Stimulated activated CD4-positive, alpha-beta T cell treated with anti-CD3 and anti-CD28 coated beads, Interleukin-15, amount 100 ng/mL, for 48 hours (primary cell): ENCODE measurements at places on chromosomes 5 and 9.
A peak's percentile ranks its signal among the peaks of the same experiment; 100 is the strongest.

DNA sequence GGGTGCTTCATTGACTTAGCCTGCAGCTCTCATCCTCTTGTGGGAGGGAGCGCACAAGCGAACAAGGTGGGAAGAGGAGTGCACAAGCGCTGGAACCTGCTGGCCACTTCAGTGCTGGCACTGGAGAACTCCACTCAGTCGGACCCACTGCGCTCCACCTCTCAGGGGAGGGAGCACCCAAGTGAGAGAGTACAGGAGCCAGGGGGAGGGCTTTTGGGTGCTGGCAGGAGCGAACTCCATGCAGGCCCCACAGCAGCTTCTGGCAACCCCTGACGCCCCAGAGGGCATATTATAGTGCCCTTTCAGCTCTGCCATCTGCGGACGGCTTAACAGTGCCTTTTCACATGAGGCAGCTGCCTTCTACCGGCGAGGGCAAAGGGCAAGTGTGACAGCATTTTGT is 774.2 kb upstream of the COX7C start:
- no peak for DNase-seq

DNA sequence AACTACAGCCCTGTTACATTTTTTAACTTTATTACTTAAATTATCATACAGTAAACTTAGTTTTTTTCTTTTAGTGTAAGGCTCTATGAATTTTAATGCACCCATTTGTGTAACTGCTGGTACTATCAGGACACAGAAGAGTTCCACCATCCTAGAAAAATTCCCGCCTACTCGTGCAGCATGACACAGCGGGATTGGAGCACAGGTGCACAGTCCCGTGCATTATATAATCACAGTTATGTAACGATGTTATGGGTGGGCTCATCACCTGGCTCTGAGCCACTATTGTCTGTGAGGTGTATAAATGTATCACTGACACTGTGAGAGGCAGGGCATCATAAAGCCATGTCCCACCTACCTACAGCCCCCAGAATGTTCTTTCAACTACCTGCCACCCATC is 80.7 kb downstream of the DRD1 start:
- no peak for DNase-seq

DNA sequence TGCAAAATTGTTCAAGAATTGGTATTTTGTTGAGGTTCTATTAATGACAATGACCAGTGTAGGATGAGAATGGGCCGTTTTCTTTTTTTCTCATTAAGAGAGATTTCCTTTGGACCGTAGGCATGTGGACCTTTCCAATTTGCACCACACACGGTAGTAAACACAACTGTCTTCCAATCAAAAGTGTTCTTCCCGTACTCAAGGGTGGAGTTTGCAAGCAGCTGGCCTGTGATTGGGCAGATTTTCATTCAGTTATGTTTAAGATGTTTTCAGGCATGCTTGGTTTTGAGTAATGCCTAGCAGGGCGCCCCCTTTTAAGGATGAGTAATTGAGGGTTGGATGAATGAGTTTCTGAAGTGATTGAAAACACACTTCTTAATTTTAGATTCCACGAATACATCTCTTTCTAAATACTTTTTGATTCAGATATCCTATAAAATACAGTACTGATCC is 2.5 kb downstream of the KDM3B start:
- peak; percentile 50 for DNase-seq

DNA sequence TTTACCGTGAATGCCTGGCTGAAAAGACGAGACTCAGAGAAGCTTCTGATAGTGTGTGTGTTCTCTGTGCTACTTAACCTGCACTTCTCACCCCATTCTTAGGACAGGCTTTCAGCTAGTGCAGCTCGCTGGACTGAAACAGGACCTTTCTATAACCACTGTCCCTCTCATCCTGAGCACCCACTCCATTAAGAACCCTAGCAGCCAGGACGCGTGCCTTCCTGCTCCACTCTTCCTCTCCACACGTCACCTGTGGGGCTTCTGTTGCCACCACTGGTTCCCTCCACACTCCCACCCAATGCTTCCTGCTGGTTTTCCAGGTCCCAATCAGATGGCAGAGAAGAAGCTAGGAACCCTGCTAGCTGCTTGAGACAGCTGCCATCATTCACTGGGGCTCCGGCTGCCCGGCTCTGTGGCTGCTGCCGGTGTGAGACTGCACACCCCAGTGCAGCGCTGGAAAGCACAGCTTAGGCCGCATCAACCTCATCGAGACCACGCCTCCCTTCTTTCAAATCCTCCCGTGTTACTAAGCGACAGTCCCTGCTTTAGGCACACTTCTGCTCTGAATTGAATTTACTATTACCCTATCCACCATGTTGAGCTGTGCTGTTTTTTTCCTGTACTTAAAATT is 44.0 kb downstream of the RNF130 start:
- no peak for DNase-seq

GRCh38 chr5:17099946-17100345 is 117.5 kb upstream of the BASP1 start:
- DNase-seq, result no peak

GRCh38 chr9:73541923-73542322 is 390.3 kb downstream of the ANXA1 start:
- no peak for DNase-seq

GRCh38 chr9:107847978-107848964 is 358.7 kb upstream of the KLF4 start:
- no peak for DNase-seq

GRCh38 chr5:174358276-174358675 is 312.8 kb downstream of the NSG2 start:
- no peak for DNase-seq

DNA sequence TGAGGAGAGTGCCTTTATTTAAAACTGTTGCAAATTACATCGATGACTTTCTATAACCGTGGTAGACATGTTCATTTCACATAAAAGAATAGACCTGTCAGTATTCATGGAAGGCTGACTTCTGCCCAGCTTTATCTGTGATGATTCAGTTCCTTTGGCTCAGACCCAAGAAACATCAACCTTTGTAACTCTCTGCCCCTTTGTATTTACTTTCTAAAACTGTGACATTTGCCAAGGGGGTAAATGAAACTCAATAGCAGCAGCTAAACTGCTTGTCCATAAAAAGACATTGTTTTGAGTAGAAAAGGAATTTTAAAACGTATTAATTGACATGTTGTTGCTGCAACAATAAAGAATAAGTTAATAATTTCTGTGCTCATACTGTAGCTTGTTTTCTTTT is 137.8 kb upstream of the ANKH start:
- DNase-seq, result no peak

DNA sequence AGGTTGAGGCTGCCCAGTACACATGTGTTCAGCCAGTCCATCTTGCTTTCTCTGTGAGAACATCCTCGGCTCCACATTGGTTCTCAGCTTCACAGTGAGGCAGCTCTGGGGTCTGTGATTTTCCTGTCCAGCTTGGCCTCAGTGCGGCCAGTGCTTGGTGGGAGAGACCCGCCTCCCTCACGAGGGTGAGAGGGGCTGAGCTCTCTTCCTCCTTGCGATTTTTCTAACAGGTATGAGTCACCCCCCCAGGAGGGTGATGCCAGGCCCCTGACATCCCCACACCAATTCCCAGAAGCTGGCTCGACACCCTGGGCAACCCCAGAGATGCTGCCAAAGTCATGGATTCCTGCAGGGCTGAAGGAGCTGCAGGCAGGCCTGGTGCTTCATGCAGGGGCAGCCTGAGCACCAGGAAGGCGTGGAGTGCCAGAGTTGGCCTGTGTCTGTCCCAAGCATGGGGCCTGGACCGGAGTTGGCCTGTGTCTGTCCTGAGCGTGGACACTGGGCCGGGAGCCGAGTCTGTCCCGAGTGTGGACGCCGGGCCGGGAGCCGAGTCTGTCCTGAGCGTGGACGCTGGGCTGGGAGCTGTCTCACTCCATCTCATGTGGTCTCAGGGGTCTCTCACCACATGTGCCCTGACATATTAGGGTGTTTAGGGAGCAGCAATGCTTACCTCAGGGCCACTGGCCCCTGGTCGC is 408.6 kb upstream of the IRX4 start:
- DNase-seq, result no peak

DNA sequence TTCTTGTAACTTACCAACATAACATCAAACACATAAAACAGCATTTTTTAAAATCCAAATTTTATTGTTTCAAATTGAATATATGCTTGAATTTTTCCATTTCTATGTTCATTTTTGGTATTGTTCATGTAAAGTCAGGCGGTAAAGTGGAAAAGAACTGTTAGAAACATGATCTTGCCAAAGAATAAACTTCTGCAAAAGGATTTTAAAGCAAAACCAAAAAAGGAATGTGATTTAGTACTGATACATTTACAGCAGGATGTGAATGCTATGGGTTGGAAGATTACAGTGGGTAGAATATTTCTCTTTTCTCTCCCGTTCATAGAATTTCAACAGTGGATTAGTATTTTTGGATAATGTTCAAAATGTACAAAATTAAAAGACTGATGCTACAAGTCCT is 277.2 kb upstream of the MPDZ start:
- no peak for DNase-seq

GRCh38 chr9:11962327-11962726 is 730.9 kb upstream of the TYRP1 start:
- no peak for DNase-seq

GRCh38 chr9:2299156-2299842 is 284.2 kb downstream of the SMARCA2 start:
- DNase-seq, result no peak

DNA sequence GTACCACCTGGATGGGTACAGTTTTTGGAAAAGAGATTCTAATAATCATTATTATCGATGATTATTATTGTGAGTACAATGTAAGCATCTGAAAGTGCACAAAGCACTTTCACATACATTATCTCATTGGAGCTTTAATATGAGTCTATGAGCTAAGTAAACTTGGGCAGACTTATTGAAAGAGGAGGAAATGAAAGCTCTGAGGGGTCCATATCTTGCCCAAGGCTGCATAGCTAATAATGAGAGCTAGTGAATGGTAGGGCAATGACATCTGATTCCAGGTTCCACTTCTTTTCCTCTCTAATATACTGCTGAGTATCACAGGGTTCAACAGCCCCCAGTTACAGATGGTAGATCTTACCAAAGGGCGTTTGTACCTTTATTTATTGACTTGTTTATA is 26.1 kb downstream of the TIMD4 start:
- DNase-seq, result no peak

DNA sequence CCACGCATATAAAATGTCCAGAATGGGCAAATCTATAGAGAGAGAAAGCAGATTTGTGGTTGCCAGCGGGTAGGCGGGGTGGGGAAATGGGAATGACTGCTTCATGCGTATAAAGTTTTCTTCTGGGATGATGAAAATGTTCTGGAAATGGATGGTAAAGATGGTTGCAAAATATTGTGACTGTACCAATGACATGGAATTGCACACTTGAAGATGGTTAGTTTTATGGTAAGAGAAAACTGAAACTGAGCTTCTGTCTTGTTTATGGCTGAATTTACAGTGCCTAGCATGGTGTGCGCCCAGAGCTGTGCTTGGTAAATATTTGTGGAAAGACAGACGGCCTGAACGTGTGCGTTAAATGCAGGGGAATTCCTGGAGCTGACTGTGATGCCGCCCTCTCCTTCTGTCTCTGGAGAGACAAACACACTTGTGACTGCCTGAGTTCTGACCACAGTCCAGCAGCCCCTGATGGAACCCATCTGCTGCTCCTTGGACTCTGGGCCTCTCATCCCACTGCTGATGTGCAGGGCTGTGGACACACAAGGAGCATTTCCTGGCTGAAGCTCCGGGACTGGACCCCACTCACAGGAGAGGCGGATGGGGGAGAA is 8.6 kb upstream of the PTGES start:
- DNase-seq, result no peak

DNA sequence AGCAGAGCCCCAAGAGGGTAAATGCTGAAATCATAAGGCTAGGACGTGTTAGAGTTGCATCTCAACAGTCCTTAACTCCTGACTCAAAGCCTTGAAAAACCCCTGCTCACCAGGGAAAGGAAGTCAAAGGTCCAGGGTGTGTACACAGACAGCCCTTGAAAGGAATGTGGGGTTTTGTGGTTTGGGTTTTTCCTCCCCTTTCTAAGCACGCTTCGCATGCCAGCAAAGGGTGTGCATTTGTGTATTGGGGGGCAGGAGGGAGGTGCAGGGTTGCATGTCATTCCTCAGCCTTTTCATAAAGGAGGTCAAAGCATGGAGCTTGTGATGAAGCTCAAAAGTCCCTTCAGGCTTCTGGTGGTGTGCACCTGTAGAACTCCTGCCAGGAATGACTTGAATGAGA is 17.3 kb upstream of the XPA start:
- no peak for DNase-seq

DNA sequence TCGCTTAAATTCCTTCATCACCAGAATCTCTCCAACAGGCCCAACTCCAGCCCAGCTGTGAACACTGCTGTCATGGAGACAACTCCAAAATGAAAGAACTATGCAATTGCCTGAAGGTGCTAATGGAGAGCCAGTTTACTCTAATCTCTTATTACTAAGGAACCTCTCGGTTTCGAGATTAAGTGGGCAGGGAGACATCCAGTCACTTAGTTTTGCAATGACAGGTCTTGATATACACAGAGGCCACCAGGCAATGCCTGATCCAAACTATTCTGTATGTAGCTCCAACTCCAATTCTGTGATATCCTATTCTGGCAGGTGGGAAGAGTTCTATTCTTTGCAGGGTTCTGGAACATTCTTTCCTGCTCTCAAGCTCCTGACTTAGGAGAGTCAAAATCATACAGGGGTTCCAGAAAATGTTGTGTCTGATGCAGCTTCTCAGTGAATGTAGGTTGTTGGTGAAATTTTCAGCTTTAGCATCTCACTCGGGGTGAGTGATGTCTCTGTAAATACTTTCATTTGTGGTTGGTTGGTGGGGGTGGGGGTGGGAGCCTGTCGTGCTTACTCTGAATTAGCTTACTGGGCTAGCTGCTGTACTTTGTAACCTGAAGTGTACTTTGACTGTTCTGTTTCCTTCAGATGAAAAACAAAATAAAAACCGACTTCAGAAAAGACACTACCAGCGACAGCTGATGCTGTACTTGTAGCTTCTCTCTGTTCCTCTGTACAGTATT is 170.9 kb downstream of the PALM2AKAP2 start:
- no peak for DNase-seq

DNA sequence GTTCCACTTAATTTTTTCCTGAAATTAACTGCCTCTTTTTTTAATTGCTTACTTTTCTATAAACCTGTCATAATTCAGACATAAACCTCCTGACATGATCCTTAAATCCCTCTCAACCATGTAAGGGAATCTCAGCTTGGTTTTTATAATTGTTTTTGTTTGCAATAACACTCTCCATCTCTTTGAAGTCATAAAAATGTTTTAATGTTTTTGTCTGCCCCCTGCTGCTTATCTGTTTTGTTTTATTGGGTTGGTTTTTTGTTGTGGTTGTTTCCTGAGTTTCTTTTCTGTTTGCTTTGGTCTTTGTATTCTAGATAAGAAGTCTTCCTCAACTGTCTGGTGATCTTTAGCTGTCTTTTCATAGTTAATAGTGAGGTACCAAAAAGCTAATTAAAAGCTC is 142.0 kb downstream of the CDH6 start:
- no peak for DNase-seq

- DNase-seq, result no peak
These were observed 8.8 kb downstream of the GARNL3 start for GRCh38 chr9:127273326-127273725.

DNA sequence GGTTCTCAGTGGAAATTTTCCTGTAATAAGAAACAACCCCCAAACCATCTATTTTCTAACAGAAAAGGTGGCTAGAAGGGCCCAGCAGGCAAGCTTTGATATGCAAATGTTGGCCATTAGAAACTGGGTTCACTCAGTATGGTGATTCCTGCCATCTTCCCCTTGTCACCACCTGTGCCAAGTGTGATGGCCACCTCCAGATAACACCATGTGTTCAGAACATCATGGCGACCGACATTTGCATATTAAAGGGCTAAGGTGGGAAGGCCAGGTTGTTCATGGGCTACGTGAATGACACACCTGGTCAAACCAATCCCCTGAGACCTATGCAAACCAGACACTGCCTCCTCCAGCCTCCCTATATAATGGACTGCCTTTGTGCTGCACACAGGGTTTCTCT is 20.4 kb downstream of the FOXE1 start:
- DNase-seq, result no peak

- no peak for DNase-seq
These were observed 129.6 kb downstream of the TLE1 start for GRCh38 chr9:81559709-81560108.
